ENCODE measurements at places on chromosomes 7 and 10.

DNA sequence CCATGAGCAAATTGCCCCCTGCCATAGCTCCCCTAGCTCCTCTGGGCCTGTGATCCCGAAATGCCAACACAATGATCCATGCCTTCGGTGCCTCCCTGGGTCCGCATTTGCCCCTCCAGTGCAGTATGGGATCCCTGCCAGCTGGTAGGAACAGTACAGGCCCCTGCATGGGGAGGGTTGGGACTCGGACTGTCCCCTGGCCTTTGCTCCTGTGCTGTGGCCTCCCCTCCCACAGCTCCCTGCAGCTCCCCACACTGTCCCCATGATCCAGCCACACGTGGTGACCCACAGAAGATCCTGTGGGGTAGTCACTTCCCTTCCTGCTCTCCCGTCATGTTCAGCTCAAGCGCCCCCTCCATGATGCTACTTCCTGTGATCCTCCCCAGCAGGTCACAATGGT lies 140.3 kb downstream of the MAPK8 start:
- DNase-seq = no peak

DNA sequence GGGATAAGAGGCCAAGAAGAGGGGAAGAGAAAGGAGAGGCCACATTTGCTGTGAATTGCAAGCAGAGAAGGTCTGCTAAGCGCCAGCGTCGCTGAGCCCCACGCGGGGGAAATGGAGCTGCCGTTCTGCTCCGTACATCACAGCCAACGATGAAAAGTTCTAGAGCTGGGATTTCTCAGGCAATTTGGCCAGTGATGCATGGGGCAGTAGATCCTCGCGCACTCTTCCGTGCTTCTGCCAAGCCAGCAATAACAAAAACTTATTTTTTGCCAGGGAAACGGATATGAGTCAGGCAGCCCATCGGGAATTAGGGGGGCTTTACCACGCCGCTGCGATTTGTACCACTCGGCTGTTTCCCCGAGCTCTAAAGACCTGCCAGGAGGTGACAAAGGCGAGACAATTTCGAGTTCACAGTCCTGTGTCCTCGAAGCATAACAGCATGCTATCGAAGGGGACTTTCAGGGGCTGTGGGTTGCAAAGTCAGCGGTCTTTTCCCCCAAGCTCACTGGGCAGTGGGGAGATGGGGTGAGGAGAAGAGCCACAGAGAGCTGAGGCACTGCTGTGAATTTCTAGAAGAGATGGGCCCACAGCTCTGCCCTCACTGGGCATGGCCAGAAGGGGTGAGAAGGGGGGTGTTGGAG lies 30.0 kb upstream of the SLF2 start:
- no peak for DNase-seq

DNA sequence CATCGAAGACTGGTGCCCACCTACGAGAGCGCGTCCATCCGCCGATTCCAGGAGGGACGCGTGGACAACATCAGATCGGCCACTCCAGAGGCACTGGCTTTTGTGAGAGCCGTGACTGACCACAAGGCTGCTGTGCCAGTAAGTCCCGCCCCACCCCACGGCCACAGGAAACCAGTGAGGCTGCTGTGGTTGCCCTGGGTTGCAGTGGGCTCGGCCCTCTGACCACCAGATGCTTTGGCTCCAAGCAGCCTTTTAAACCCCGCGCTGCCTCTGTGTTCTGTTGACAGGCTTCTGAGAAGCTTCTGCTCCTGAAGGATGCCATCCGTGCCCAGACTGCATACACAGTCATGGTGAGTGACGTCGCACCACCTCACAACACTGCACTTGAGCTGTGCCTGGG lies 24.4 kb upstream of the C10orf53 start:
- no peak for DNase-seq

- DNase-seq = no peak
Observed at GRCh38 chr7:154914308-154914995, 88.5 kb downstream of the PAXIP1 start.

- DNase-seq = no peak
Observed at GRCh38 chr7:41711283-41712064, 8.6 kb upstream of the INHBA start.

- DNase-seq = no peak
Observed at GRCh38 chr10:75432176-75432575, 752 bp downstream of the LRMDA start.

GRCh38 chr7:75534727-75535307 lies 42.7 kb downstream of the SPDYE5 start:
- no peak for DNase-seq

DNA sequence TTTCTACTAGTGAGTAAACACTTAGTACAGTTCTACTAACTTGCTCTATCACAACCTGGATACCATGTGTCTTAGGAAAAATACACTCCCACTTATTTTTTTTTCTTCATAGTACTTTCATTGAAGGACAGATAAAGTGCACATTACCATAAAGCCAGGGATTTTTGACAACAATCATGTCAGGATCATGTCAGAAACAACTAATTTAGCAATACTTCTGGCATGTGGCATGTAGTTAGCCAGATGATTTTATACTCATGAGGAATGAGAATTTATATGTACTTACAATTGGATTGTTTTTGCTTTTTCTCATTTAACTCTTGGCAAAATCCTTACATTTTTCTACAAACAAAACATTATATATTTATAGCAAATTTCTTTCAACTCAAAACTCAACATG lies 630.7 kb upstream of the GRM3 start:
- DNase-seq = no peak

DNA sequence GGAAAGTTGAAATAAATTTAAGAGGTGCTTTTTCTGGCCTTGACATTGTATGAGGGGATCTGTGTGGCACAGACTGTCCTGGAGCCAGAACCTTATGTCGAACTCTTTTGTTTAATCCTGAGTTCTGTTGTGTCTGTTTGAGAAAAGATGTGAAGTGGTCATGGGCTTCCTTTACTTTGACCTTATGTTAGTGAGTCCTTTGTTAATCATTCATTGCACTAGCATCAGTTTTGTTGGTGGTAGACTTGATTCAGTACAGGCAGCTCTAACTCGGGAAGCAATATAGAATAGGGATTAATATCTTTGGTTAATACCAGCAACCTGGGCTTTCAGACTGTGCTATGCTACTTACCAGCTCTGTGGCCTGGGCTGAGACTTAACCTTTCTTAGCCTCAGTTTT lies 123.9 kb upstream of the FZD1 start:
- no peak for DNase-seq

GRCh38 chr7:112743811-112744210 lies 46.4 kb downstream of the TMEM168 start:
- no peak for DNase-seq

DNA sequence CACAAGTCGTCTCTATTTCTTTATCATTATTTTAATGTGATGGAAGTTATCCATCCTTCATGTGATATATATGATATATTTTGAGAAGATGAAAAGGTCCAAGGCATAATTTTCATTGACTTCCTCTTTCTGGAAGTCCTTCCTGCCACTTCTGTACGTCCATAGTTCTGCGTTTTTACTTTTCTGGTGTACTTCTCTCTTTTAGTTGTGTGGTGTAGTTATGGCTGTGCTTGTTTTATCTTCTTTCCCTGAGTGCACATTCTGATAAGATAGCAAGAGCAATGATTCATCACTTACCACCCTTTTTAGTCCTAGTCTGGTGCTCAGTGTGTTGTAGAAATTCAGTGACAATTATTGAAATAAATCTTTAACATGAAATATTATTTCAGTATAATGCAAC lies 231.3 kb upstream of the FERD3L start:
- no peak for DNase-seq

DNA sequence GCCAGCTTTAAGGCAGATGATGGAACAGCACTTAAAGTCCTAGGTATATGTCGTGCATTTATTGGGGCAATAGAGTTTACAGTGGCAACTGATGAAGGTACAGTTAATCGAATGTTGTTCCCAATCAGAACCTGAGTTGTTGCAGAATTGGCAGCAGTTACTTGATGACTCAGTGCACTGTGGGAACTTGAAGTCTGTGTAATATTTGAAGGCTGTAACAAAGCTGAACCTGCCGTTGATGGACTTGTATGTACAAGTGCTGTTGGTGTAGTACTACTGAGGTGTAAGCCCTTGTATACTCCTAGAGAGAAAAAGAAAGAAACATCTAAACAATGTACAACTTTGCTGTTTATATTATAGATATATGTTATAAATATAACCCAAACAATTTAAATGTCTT lies 75.3 kb downstream of the EPC1 start:
- no peak for DNase-seq

GRCh38 chr7:144516729-144517525 lies 113.4 kb upstream of the NOBOX start:
- DNase-seq = no peak

DNA sequence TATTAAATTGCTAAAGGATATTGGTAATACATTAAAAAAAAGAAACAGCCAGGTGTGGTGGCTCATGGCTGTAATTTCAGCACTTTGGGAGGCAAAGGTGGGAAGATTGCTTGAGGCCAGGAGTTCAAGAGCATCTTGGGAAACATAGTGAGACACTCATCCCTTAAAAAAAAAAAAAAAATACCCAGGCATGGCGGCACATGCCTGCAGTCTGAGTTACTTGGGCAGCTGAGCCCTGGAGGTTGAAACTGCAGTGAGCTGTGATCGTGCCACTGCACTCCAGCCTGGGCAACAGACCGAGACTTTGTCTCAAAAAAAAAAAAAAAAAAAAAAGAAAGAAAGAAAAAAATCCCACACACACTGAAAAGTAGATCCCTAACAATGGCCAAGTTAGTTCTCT lies 59.7 kb downstream of the MACC1 start:
- DNase-seq = no peak
